Heart right ventricle (tissue), 16 donors: ENCODE measurements at places on chromosomes 3 and 15.

DNA sequence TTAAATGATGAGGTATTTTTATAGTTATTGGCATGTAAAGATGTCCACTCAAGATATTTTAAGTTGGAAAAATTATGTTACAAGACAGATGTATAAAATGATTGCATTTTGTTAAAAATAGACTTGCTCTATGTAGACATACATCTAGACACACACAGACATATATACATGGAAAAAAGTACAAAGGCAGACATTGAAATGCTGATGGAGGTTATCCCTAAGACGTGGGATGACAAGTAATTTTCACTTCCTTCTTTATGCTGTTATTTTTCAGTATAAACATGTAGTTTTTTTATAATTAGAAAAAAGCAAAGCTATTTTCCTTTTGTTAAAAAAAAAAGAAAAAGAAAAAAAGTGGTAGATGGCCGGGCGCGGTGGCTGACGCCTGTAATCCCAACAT lies 7.2 kb downstream of the HOMER2 start:
- DNase-seq: no peak

GRCh38 chr3:112857526-112857925 lies 10.9 kb upstream of the CD200R1L start:
- no peak for DNase-seq

- DNase-seq: no peak
Observed at GRCh38 chr15:48533982-48534381, 111.5 kb downstream of the FBN1 start.

DNA sequence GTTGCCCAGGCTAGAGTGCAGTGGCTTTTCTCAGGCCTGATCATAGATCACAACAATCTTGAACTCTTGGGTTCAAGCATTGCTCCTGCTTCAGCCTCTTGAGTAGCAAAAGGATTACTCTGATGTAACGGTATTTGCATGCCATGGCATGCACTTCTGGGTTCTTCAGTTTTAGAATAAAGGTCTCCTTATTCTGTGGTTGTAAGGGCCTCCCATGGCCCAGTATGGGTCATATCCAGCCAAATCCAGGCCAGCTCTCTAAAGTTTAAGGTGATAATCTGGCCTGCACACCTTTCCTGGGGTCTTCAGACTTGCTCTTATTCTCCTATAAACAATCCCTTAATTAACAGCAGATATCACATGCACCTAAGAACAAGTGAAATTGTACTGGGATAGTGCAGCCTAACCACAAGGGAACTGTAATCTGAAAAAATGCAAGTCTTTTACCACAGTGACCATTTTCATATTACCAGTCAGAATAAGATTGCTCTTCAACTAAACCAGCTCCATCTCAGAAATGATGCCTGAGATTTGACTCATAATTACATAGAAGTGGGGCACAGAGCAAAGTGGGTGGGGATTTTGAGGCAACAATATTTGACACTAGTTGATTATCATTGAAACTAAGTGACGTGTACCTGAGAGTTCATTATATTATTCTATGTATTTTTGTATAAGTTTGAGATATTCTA lies 25.4 kb downstream of the COMMD2 start:
- DNase-seq: no peak

GRCh38 chr15:29887721-29888120 lies 65.5 kb upstream of the TJP1 start:
- DNase-seq: no peak

DNA sequence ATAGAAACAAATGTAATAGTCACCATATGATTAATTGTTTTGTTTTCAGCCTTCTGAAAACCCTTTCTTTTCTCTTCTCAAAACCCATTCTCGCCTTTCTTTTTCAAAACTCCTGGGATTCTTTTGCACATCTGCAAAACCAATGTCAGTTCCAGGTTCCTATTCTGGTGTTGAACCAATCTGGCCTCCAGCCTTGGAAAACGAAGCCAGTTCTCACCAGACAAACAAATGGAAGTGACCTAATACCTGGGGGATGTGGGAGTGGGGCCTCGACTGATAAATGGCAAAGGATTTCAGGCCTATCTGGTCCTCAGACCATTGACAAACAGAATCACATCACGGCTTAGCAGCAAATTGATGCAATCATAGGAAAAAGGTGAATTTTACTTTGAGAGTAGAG lies 73.0 kb downstream of the COL8A1 start:
- DNase-seq: no peak

DNA sequence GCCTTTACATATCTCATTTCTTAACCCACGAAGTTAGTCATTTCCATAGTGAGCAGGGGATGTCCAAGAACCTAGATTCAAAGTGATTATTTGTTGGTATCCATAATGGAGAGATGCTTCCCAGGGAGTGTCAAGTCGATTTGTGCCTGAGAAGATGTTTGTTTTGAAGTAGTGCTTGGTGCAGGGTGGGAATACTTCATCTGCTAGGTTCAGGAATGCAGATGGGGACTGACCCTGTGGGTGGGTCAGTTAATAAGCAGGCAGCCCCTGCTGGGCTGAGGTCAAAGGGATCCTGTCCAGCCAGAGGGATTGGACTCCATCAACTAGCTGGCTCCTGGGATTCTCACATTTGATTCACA lies 44.1 kb upstream of the VILL start:
- DNase-seq: no peak

DNA sequence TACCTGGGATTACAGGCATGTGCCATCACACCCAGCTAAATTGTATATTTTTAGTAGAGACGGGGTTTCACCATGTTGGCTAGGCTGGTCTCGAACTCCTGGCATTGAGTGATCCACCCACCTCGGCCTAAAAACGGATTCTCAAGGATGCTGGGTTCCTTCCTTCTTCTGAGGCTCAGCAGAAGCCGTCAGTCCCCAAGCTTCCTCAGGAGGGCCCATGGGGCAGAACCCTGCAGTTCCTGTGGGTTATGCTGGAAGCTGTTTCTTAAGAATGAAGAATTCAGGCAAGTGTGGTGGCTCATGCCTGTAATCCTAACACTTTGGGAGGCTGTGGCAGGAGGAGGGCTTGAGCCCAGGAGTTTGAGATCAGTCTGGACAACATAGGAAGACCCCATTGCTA lies 29.0 kb upstream of the ZNF710 start:
- DNase-seq: no peak

DNA sequence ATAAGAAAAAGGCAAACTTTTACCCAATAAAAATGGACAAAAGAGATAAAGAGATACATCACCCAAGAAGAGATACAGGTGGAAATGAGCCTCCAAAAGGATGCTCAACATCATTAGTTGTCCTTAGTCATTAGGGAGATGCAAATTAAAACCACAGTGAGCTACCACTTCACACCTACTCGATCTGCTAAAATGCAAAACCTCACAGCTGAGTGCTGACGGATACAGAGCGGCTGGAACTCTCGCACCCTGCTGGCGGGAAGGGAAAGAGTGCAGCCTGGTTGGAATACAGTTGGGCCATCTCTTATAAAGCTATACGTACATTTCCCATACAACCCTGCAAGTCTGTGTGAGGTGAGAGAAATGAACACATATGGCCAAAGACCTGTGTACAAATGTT lies 78.5 kb upstream of the PRR20G start:
- DNase-seq: no peak

DNA sequence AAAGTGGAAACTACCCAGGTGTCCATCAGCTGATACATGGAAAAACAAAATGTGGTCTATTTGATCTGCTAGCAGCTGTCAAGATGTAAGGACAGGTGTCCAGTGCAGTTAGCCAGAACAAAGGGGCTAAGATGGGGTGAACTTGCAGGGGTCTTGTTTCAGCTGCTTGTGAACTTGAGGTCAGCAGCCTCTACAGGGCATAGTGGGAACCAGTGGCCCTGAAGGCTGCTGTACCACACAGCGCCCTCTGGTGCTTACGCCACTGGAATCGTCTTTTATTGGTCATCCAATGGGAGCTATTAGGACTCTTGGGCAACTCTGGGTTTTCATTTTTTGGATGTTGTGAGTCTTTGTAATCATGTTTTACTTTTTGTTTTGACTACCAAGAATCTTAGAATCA lies 62.2 kb upstream of the CTSH start:
- DNase-seq: peak; percentile 46

DNA sequence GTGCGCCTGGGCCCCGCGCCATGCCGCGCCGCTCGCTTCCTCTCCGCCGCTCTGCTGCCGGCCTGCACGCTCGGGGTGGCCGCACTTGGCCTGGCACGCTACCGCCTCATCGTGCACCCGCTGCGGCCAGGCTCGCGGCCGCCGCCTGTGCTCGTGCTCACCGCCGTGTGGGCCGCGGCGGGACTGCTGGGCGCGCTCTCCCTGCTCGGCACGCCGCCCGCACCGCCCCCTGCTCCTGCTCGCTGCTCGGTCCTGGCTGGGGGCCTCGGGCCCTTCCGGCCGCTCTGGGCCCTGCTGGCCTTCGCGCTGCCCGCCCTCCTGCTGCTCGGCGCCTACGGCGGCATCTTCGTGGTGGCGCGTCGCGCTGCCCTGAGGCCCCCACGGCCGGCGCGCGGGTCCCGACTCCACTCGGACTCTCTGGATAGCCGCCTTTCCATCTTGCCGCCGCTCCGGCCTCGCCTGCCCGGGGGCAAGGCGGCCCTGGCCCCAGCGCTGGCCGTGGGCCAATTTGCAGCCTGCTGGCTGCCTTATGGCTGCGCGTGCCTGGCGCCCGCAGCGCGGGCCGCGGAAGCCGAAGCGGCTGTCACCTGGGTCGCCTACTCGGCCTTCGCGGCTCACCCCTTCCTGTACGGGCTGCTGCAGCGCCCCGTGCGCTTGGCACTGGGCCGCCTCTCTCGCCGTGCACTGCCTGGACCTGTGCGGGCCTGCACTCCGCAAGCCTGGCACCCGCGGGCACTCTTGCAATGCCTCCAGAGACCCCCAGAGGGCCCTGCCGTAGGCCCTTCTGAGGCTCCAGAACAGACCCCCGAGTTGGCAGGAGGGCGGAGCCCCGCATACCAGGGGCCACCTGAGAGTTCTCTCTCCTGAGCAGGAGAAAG lies 951 bp downstream of the GPR62 start:
- peak; percentile 70 for DNase-seq

DNA sequence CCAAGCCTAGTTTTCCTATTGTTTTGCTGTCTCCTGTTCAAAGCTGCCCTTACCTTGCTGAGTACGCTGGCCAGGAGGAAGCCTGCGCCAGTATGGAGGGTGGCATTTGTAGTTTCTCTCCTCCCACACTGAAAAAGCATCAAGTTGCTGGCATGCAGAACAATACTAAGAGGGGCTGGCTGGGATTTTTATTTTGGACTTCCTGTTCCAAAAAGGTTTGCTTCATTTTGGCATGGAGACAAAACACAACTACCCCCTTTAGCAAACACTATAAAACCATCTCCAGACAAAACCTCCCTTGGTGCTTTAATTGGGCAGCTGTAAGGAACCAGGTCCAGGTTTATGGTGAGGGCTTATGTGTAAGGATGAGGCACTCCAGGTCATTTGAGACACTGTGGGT lies 457.6 kb downstream of the PDCD6IP start:
- no peak for DNase-seq

GRCh38 chr3:6220447-6220846 lies 640.5 kb upstream of the GRM7 start:
- DNase-seq: no peak

GRCh38 chr3:118882353-118882947 lies 152.2 kb downstream of the IGSF11 start:
- no peak for DNase-seq

DNA sequence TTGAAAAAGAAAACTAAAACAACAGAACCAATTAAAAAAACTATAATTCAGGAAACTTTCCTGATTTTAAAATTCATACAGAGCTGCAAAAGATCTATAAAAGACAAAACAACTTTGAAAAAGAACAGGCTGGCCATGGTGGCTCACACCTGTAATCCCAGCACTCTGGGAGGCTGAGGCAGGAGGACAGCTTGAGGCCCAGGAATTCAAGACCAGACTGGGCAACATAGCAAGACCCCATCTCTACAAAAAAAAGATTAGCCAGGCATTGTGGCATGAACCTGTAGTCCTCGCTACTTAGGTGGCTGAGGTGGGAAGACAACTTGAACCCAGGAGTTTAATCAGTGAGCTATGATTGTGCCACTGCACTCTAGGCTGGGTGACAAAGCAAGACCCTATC lies 6.7 kb downstream of the CEP70 start:
- DNase-seq: no peak

DNA sequence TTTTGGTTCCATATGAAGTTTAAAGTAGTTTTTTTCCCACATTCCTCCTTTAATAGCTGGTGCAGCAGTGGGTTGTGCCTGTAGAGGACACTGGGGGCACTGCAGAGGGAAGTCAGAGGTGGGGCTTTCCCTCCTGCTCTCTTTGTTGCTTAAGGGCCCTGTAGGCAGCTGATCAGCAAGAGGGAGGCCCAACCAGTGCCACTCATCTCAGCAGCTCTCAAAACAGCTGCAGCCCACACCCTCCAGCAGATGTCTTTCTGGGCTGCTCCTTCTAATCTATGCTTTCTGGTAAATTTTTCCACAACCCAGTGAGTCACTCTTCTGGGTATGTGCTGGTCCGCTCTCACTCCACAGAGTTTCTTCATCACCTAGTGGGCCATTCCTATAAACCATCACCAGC lies 263.8 kb downstream of the FEZF2 start:
- no peak for DNase-seq

DNA sequence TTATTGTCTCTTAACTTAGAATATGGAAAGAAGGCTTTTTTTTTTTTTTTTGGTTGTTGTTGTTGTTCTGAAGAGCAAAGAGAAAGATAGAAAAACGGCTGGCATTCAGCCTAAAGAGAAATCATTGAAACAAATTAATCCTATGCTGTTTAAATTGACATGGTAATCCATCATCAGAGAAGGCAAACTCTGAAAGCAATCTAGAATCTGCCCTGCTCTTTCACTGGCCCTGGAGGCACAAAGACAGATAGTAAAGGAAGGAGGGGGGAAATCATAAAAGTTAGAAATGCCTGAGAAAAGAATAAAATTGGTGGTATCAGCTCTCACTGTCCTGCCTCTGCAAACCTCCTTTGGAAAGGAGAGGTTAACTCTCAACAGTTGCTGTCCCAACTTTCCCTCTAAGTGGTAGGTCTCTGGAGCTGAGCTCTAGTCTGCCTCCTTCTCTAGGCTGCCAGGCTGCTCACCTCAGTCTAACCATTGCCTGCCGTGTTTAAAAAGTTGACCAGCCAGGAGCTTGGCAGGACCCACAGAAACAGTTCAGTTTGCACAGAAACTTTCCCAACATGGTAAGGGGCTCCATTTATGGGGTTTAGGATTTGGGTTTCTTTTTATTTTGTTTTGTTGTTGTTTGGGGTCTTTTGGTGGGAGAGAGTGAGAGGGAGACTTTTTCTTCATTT lies 13.4 kb upstream of the NR2F2 start:
- no peak for DNase-seq

- no peak for DNase-seq
Observed at GRCh38 chr3:3545360-3545759, 253.9 kb upstream of the LRRN1 start.

DNA sequence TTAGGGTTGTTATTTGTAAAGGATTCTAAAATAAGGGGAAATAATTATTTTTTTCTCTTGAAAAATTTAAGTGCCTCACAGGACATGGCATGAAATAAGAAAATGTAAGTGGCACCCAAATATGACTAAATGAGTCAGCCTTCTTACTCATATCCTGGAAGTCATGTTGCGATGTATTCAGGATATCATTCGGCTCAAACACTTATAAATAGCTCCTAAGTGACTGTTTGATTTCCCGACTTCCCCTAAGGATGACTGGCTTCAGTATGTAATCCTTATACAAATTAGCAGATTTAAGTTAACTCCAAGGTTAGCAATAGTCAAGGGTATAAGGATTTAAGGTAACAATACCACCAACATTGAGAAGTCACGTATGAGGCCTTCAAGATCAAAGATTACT lies 57.3 kb upstream of the OSTN start:
- no peak for DNase-seq

GRCh38 chr3:107453504-107453903 lies 69.3 kb upstream of the BBX start:
- no peak for DNase-seq

GRCh38 chr3:168123201-168124176 lies 27.8 kb upstream of the GOLIM4 start:
- no peak for DNase-seq

GRCh38 chr15:34114739-34115138 lies 12.9 kb downstream of the PGBD4 start:
- no peak for DNase-seq
